ENCODE measurements at places on chromosomes 11 and 22.

DNA sequence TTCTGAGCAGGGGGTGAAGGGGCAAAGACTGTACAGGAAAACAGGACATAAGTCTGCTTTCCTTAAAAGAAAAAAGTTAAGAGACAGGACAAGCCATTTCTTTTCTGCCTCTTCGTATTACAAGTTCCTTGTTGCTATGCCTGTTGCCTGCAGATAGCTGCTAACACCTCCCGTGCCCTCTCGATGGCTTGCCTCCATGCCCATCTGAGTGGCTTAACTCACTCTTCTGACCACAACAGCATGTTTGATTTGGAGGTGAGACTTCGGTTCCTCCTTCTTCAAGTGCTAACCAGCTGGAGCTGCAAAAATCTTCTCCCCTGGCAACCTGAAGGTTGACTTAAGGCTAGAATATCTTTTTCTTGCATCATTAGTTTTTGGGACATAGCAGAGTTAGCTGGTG lies 103.1 kb downstream of the PRR5L start:
- H3K4me1 ChIP-seq: peaks cover 9% of the 10 kb centered on the region
- H3K4me3 ChIP-seq: no peak overlapping the region
- H3K27me3 ChIP-seq: no peaks in the 10 kb centered on the region
- DNase-seq: no peak
- no peaks in the 10 kb centered on the region for H3K36me3 ChIP-seq

- no peak for DNase-seq
- no peaks in the 10 kb centered on the region for H3K27me3 ChIP-seq
- H3K36me3 ChIP-seq: no peaks in the 10 kb centered on the region
- peak overlapping the region; percentile 92 for H3K27ac ChIP-seq
- peak overlapping the region; percentile 59 for H3K4me3 ChIP-seq
- H3K4me1 ChIP-seq: peaks cover 97% of the 10 kb centered on the region
Observed at GRCh38 chr11:1920909-1921573, 1.5 kb downstream of the TNNT3 start.

GRCh38 chr11:1473786-1474185 lies 12.8 kb downstream of the MOB2 start:
- peaks cover 11% of the 10 kb centered on the region for H3K4me1 ChIP-seq
- DNase-seq: peak; percentile 9
- no peak overlapping the region for H3K27ac ChIP-seq
- H3K27me3 ChIP-seq: no peaks in the 10 kb centered on the region

DNA sequence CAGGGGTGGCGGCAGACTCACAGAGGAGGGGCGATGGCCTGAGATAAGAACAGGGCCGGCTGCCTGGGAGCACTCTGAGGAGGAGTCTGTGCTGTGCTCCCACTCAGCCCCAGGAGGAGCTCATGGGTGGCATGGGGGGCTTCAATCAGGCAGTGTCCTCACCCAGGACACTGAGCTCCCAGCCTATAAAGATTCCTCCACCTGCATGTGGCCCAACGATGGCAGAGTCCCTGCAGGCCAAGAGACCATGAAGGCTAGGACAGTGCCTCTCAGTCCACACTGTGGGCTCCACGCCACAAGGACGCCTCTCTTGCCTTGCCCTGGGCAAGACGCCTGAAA lies 1.9 kb downstream of the CST6 start:
- DNase-seq: no peak
- peaks cover 24% of the 10 kb centered on the region for H3K4me1 ChIP-seq
- no peak overlapping the region for H3K4me3 ChIP-seq
- no peak overlapping the region for H3K27ac ChIP-seq

DNA sequence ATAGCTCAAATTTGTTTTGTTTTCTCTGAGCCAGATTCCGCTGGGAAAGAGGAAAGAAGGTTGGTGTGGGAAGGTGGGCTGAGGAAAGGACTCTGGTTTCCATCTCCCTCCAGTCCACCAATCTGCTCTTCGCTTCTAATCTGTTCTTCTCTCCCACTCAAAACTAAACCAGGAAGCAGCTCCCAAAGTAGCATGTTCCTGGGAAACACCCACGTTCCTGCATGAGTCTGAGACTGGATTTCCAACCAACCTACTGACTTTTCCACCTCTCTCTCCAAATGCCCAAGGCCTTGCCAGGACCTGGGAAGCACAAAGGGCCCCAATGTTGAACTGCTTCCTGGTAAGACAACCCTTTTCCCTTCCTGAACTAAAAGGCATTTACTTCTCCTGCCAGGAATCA lies 110.2 kb downstream of the WT1 start:
- H3K27me3 ChIP-seq: peaks cover 45% of the 10 kb centered on the region
- DNase-seq: no peak
- H3K4me1 ChIP-seq: no peaks in the 10 kb centered on the region
- H3K36me3 ChIP-seq: no peaks in the 10 kb centered on the region

- no peak overlapping the region for H3K27ac ChIP-seq
- H3K27me3 ChIP-seq: no peaks in the 10 kb centered on the region
- peaks cover 74% of the 10 kb centered on the region for H3K4me1 ChIP-seq
- DNase-seq: no peak
- H3K4me3 ChIP-seq: no peak overlapping the region
Observed at GRCh38 chr11:1563149-1563638, 8.9 kb downstream of the DUSP8 start.

DNA sequence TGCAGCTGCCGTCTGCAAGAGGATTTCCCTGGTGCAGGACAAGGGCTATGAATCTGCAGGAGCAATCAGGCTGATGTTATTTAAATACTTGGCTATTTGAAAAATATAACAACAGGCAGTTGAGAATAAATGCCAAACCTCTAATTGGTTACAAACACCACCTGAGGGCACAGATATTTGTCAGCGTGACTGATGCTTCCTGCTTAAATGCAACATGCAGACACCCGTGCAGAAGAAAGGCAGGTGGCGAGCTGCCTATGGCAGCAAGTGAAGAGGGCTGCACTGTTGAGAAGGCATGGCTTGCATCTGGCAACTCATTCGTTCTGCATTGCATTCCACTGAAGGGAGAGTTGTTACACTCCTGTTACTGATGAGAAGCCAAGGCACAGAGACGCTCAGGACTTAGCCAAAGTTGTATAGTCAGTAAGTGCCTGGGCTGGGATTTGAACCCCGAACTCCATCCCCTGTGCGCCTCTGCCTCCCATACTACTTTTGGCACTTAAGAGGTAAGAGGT lies 350.6 kb downstream of the TENM4 start:
- no peaks in the 10 kb centered on the region for H3K4me1 ChIP-seq
- DNase-seq: no peak
- H3K27ac ChIP-seq: no peak overlapping the region
- no peak overlapping the region for H3K4me3 ChIP-seq
- H3K36me3 ChIP-seq: no peaks in the 10 kb centered on the region
- H3K27me3 ChIP-seq: peaks cover 19% of the 10 kb centered on the region

DNA sequence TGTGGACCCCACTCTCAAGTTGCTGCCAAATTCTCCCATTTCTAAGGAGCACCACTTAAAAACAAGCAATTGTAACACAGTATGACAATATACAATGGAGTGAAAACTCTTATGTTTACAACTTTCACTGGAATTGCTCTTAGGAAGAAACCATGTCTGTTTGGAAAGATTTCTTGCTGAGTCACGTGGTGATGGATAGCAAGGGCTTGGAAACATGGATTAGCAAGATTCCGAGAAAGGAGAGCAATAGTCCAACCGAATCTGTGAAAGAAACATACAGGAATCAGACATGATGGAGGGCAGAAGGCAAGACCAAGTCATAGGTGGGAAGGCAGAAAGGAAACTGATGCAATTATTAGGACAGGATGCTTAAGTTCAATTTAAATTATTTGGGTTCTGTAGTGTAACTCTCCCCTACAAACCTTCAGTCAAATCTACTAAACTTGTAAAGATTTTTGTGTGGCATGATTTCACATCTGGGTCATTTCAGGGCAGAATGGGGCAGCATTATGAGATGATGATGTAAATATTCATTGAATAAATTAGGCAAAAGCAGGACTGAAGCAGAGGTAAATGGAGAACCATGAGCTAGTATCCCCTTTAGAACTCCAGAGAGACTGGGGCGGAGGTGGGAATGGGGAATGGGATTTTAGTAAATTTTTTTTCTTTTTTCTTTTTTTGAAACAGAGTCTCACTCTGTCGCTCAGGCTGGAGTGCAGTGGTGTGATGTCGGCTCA lies 27.8 kb upstream of the THY1 start:
- H3K36me3 ChIP-seq: no peaks in the 10 kb centered on the region
- no peaks in the 10 kb centered on the region for H3K4me1 ChIP-seq
- peaks cover 32% of the 10 kb centered on the region for H3K27me3 ChIP-seq
- DNase-seq: no peak

- H3K27me3 ChIP-seq: no peaks in the 10 kb centered on the region
- no peaks in the 10 kb centered on the region for H3K4me1 ChIP-seq
- DNase-seq: no peak
- no peak overlapping the region for H3K27ac ChIP-seq
Observed at GRCh38 chr11:11780858-11781257, 60.9 kb upstream of the USP47 start.

- peaks cover 18% of the 10 kb centered on the region for H3K4me1 ChIP-seq
- H3K4me3 ChIP-seq: no peak overlapping the region
- DNase-seq: no peak
- H3K36me3 ChIP-seq: peaks cover 45% of the 10 kb centered on the region
- no peaks in the 10 kb centered on the region for H3K27me3 ChIP-seq
Observed at GRCh38 chr22:21759093-21759492, 23.5 kb upstream of the YPEL1 start.

GRCh38 chr22:38957046-38957770 lies at the start of gene APOBEC3A:
TSS of gene APOBEC3A (plus strand) at chr22:38957609. CDS start at chr22:38957692, 83 bp downstream.
- peaks cover 10% of the 10 kb centered on the region for H3K27me3 ChIP-seq
- no peak within 1 kb of the TSS for H3K4me3 ChIP-seq
- no peak within 1 kb of the TSS for H3K27ac ChIP-seq
- peaks cover 8% of the 10 kb centered on the region for H3K4me1 ChIP-seq
- peak; percentile 29 for DNase-seq

DNA sequence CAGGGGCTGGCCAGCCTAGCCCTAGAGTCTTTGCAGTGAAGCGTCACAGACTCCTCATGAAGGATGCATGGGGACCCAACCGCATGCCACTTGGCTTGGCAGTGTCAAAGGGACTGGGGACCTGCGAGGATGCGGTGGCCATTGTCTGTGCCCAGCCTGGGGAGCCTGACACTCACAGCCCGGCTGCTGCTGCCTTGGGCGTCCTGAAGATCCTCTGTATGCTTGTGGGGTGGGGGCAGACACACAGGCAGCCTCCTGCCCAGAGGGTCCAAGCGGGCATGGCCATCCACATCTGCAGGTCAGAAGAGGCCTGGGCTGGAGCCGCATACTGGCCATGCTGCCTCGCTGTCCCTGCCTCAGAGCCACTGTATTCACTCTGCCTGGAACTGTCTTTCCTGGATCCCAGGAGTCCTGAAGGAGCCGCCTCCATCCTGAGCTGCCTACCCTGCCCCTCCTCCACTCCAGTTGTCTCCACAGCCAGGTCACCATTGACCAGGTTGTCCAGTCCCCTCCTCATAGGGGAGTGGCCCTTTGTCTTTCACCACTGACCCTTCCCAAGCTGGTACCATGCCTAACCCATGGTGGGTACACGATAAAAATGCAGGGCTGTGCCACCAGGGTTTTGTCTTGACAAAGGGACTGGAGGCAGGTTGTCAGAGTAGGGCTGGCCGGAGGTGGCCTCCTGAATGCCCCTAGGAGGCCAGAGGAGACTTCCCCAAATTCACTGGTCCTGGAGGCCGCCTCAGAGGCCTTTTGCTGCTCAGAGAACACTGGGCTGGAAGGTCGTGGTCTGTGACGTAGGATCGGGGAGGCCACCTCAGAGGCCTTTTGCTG lies 107.0 kb downstream of the KCNQ1OT1 start:
- H3K27ac ChIP-seq: no peak overlapping the region
- no peaks in the 10 kb centered on the region for H3K27me3 ChIP-seq
- H3K4me1 ChIP-seq: no peaks in the 10 kb centered on the region
- no peak overlapping the region for H3K4me3 ChIP-seq
- DNase-seq: no peak

DNA sequence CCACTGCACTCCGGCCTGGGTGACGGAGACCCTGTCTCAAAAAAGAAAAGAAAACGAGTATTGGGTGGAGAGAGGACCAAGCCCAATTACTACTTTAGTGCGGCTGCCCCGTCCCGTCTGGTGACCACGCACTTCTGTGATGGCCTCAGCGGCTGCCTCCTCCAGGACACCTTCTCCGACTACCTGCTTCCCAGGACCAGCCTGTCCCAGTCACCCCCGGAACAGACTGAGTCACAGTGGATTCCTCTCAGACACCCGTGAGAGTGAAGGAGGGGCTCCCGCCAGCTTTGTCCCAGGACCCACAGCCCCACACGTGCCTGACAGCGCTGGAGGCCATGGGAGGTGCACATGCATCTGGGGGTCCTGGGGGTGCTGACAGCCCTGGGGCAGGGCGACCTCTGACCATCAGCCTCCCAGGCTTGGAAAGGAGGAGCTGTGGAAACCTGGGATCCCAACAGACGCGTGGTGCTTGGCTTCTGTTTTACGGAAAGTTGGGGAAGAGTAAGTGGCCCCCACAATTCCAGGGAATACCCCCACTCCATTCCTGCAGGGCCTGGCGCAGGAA lies 4.8 kb downstream of the DRD4 start:
- H3K4me1 ChIP-seq: peaks cover 34% of the 10 kb centered on the region
- peaks cover 35% of the 10 kb centered on the region for H3K27me3 ChIP-seq
- no peak overlapping the region for H3K4me3 ChIP-seq
- peaks cover 21% of the 10 kb centered on the region for H3K36me3 ChIP-seq
- DNase-seq: no peak

DNA sequence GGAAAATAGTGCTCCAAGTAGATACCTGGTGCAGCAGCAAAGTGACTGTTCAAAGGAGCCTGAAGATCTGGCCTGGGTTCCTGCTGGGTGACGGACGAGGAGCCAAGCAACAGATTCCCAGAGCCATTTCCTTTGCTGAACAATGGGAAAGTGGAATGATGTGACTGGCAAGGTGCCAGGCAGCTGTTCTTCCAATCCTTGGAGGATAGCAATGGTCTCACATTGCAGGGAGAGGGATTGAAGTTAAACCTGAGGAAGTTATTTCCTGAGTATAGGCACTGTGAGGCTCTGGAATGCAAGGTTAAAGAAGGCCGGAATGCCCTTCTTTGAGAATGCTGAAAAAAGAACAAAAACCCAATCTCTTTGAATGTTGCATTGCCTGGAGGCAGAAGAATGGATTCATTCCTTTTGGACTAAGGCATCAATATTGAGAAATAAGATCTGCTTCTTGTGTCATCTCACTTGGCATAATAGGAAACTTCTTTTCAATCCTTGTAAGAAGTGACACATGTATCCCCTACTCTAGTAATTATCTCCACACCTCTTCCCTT lies 223.8 kb downstream of the BLID start:
- H3K27me3 ChIP-seq: no peaks in the 10 kb centered on the region
- DNase-seq: peak; percentile 30

DNA sequence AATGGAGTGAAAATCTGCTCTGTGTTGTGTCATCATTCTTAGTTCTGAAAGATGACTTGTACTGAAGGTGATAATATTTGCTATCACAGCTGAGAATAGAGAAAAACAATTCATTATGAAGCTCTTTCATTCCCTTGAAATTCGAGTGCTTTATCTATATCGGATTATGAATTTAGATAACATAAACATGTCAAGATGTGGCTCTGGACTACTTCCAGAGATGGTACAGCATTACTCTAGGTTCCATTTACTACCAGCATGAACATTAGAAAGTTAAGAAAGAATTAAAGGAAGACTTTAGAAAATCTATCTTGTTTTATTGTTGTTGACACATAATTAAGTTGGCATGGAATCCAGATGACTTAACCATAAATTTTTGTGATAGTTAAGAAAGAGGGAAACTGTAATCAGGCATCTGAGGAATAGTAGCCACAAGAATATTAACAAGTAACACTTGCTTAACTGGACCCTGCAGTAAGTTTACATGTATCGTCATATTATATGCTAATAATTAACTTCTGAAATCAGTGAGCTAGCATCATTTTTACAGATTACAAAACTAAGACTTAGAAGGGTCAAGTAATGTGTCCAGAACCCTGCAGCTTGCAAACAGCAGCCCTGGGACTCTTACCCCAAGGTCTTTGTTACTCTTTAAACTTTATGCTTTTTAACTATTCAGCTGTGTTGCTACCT lies 182.6 kb downstream of the DDX10 start:
- no peaks in the 10 kb centered on the region for H3K27me3 ChIP-seq
- peaks cover under 1% of the 10 kb centered on the region for H3K4me1 ChIP-seq
- no peaks in the 10 kb centered on the region for H3K36me3 ChIP-seq
- no peak overlapping the region for H3K4me3 ChIP-seq
- no peak overlapping the region for H3K27ac ChIP-seq

Data from left ventricle myocardium inferior (tissue), 1 donor.